Endothelial cell of umbilical vein (primary cell): ENCODE measurements at places on chromosomes 11 and 22.

- no peak for DNase-seq
Observed at GRCh38 chr11:17751558-17751957, 17.0 kb downstream of the KCNC1 start.

DNA sequence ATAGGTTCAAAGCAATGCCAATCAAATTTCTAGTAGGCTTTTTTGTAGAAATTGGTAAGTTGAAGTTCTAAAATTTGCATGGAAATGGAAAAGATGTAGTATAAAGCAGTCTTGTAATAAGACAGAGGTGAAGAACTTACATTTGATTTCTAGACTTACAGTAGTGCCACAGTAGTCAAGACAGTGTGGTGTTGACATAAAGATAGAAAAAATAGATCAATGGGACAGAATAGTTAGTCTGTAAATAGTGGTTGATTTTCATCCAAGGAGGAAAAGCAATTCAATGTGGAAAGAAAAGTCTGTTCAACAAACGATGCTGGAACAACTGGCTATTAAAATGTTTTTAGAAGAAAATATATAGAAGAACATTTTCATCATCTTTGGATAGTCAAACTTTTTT, 67.9 kb downstream of the CHRDL2 start:
- DNase-seq, result no peak

GRCh38 chr11:102729849-102730815, 5.4 kb upstream of the MMP8 start:
- peak; percentile 90 for DNase-seq

GRCh38 chr11:110472858-110473257, 43.1 kb downstream of the FDX1 start:
- DNase-seq, result no peak

- DNase-seq, result no peak
Observed at GRCh38 chr22:35418088-35418487, 18.1 kb downstream of the MCM5 start.

- DNase-seq, result no peak
Observed at GRCh38 chr11:21866781-21867180, 326.1 kb upstream of the ANO5 start.

- no peak for DNase-seq
Observed at GRCh38 chr22:32050678-32051515, 7.8 kb downstream of the SLC5A1 start.

DNA sequence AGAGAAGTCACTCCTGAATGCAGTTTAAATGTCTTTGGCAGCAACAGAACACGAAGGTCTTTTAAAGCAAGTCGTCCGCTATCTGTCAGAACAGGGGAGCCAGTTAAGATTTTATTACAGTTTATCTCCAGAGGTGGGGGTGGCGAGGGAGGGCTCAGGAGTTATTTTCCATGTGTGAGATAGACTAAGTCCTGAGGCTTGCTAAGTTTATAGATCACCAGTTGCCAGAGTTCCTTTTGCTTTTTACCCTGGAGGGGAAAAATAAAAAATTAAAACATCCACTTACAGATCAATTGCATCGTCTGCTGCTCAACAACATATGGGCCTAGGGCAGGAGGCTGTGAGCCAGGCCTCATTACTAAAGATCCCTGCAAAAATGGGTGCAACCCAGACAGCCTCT, 90.7 kb downstream of the SNX19 start:
- no peak for DNase-seq

GRCh38 chr11:20102397-20102796, 57.9 kb downstream of the DBX1 start:
- no peak for DNase-seq

DNA sequence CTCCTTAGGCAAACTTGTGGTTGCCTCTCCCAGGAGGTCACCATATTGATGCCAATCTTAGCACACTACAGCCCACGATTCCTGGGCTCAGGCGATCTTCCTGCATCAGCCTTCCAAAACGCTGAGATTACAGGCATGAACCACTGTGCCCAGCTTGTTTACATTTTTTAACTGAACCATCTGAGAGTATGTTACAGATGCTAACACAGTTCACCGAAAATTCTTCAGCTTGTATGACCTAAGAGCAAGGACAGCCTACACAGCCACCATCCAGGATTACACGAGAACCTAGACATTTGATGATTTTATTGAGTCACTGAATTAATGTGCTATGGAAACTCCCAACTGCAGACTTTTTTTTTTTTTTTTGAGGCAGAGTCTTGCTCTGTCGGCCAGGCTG, 5.8 kb upstream of the LGALS1 start:
- no peak for DNase-seq

DNA sequence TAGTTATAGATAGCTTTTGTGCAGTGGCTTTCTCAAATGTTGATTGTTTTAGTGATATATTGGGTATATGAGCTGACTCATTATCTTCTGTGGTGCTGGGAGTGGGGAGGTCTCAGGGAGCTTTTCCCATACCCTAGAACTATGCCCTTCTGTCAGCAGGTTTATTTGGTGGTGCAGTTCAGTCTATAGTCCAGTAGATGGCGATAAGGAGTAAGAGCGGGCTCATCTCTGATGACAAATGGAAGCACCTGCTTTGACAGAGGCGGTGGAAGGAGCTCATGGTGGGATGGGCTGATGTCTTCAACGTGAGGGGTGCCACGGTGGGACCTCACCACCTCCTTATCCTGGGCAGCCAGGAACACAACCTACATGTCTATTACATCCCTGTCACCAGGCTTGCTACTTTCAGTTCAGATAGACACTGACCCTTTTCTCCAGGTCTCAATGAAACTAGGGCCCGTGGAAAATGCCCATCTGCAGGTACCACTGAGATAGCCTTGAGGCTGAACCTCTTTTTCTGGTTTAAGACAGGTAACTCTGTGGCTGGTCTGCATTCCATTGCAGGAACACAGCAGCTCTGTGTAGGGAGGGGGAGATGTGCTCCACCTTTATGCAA, 13.0 kb upstream of the OR6A2 start:
- DNase-seq, result peak; percentile 48

GRCh38 chr22:38327396-38327795, 10.2 kb upstream of the CSNK1E start:
- DNase-seq, result no peak

- DNase-seq, result peak; percentile 83
Observed at GRCh38 chr11:67240576-67241389, 25.5 kb upstream of the GRK2 start.

- no peak for DNase-seq
Observed at GRCh38 chr22:44879301-44879680, 126.9 kb downstream of the ARHGAP8 start.

DNA sequence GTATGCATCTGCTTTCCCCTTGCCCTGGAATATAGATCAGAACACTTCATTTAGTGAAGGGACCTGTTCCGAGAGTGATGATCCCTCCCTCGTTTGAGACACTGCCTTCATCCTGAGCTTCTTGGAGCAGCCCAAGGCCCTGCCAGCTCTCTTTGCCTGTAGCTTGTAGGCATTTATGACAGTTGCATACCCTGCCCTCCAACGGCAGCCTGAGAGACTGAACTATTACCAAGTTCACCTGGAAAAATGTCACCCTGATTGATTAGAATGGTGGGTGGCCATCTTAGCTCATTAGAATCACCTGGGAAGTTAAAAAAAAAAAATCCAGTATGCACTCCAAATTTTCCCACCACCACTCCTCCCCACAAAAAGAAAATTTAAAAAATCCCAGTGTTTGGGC, 1.5 kb downstream of the MICAL3 start:
- DNase-seq, result no peak

DNA sequence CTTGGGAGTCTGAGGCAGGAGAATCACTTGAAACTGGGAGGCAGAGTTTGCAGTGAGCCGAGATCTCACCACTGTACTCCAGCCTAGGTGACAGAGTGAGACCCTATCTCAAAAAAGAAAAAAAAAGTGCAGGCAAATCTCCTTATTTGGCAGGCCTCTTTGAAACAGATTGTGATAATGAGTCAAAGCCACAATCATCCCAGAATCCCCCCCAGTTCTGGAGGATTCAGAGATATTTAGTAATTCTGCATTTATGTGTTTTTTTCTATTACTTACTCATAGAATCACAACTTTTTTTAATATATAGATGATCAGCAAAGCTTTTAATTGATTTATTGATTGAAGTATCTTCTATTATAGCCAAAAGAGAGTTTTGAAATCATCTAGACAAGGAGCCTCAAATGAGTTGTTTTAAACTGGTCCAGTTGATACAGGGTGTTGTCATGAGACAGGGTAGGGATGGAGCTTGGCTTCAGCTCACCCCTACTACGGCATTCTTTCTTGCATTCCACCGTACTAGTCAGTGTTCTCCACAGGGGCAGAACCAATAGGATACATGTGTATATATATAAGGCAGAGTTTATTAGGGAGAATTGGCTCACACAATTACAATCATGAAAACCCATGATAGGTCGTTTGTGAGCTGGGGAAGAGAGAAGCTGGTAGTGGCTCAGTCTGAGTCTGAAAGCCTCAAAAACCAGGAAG, 39.3 kb upstream of the SORL1 start:
- DNase-seq, result no peak

DNA sequence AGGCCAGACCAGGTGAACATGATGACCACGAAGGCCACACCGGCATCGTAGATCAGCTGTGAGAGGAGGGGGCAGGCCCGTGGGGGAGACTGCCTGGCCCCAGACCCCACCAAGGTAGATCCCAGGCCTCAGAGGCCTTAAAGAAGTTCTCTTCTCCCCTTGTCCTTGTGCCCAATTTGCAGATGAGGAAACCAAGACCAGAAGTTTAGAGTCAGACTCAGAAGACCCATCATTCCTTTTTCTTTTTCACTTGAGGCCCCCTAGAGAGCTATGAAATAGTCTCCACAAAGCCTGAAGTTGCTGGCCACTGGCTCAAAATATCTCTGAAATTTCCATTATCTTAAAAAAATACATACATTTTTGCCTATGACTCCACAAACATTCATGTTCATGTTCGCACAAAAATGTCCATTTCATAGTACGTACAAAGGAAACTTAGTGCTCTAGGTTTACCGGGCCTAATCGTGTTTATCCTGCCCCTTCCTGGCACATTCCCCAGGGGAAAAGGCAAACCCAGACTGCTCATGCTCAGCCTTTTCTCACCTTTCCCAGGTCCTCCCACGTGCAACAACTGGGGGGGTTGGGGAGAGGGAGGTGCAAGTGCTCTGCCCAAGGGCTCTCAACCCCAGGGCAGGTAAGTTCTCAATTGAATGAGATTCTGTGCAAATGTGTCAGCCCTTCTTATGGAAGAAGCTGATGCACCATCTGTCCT, 19.2 kb downstream of the SLC43A1 start:
- no peak for DNase-seq

- DNase-seq, result no peak
Observed at GRCh38 chr11:24286238-24286637, 210.6 kb upstream of the LUZP2 start.

GRCh38 chr11:11940551-11940950, 67.9 kb downstream of the DKK3 start:
- DNase-seq, result no peak

DNA sequence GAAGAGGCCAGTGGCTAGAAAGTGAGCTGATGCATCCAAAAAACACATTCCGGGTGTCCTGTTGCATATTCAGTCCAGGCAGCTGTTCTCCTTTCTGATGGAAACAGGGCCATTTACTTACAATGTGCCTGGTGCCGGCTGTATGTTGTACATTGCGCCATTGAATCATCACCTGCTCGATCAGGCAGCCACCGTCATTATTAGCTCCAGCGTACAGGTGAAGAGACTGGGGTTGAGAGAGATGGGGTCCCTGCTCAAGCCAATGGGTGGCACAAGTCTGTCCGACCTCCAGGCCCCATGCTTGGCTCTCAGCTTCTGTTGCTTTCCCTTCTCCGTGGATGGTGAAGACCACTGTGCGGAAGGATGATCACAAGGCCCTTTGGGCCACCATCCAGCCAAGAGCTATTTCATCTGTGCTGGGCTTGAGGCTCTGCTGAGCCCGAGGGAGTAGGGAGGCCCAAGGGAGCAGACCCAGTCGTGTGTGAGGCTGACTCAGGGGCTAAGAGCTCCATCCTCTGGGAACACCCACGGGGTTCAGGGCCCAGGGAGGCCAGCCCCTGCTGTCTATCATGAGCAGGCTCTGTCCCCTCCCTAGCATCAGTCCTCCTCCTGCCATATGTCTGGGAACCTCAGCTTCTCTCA, 20.7 kb upstream of the EMID1 start:
- DNase-seq, result no peak

DNA sequence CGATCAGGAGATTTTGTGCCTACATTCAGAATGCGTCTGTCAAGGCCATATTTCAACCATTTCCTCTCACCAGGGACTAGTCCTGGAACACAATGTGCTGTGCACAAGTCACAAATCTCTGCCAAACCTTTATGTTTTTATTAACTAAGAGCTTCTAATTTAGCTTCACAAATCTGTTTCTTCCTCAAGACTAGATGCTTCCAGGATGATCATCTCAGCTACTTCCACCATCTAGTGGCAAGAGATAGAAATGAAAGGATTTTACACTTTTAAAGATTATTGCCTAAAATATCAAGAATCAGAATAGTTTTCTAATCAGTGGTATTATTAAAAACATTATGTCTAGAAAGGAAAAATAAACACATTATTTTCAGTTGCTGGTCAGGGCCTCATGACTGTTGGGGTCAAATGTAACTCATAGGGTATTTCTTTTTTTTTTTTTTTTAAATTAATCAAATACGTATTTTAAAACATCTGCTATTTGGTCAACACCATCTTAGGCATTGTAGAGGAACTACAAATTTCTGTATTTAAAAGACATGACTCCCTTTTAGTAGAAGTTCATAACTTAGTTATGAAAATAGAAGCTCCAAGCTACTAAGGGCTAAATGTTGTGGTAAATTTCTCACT, 1102.6 kb downstream of the DLG2 start:
- DNase-seq, result no peak

DNA sequence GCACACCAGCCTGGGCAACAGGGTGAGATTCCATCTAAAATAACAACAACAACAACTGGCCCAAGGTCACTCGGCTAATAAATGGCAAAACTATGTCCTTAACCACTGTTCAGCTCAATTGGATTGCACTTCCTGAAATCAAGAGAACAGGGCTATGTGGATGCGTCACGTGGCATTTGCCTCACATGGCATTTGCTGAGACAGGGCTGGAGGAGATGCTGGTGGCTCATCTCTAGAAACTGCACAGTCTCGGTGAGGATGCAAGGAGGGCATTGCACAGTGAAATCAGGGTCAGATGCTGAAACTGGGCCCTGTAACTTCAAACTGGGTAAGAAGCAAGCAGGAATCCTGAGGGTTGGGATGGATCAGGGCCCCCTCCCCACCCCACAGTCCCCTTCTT, 171.9 kb downstream of the BUD13 start:
- DNase-seq, result no peak

- no peak for DNase-seq
Observed at GRCh38 chr11:99257131-99257530, 236.4 kb downstream of the CNTN5 start.

DNA sequence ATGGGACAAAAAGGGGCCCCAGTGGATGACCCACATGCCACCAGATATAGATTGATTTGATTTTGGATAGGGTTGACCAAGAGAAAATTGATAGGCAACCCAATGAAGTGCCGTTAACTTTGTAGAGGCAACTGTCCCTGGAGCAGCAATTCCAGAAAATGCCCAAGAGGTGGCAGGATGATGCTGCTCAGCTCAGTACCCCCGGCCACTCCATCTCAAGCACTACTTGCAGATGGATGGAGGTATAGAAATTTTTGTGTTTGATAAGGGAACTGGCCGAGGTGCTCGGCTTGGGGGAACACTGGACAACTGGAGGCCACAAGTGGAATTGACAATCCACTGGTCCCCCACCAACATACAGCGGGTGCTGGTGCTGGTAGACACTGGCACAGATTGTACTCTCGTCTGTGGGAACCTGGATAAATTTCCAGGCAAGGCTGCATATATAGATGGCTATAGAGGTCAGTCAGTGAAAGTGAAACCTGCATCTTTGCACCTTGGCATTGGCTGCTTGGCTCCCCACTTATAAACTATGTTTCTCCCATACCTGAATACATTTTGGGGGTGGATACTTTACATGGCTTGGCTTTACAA, 86.3 kb downstream of the CCDC83 start:
- DNase-seq, result peak; percentile 71
